Kidney glomerular epithelial cell (primary cell): ENCODE measurements at places on chromosomes 12 and 14.

DNA sequence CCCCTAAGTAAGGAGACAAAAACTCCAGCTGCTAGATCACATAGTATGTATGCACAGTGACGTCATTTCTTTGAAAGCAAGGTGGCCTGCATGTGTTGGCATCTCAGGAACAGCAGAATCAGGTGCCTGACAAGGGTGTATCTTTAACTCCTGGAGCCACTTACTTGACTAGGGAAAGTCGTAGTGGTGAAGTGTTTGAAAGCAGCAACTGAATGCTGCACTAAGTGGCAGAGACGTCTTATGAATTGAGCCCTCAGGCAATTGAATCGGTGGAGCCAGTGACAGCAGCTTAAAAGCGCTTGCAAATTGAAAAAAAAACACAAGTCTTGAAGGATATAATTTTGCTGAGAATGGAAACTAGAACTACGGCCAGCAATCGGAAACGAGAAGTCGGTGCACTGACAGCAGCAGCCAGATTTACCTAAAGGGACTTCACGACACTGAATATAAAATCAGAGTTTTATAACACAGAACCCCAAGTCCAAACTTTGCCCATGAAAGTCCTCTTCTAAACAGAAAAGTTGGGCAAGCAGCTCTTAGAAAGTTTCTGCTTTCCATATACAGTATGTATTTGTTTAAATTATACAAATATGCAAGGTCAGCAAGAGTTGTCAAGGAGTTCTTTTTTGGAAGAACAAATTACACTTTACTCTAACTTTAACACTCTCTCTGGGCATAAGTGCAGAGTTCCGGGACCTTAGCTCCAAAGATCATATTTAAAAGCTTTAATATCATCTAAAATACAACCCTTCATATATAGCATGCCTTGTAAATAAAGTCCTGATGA is 1.1 kb downstream of the IGF1 start:
- no peak for DNase-seq

DNA sequence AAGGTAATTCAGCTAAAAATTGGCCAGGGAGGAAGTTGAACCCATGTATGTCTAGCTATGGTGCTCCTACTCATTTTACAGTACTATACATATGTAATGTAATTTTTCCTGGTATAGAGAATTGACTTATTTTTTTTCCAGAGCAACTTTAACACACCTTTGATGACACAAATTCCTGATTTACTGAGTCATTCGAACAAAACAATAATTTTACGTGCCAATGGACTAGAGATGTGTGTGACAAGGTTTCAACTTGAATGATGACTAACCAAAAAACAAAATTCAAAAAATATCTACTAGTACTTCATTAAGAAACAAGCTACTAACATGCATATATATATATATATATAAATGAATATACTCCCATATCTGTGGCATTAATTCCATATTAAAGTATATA is 180.5 kb downstream of the KITLG start:
- DNase-seq = no peak

DNA sequence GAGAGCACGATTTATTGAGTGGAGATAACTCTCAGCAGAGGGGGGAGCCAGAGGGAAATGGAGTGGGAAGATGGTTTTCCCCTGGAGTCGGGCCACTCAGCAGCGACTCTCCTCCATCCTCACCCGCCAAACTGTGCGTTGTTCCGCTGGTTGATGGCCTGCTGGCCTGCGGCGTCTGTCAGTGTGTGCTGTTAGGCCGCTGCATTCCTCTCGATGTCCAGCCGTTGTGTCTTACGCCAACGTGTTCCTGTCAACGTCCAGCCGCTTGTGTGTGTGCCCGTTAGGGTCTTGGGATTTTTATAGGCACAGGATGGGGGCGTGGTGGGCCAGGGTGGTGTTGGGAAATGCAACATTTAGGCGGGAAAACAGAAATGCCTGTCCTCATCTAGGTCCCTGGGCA is 69.2 kb downstream of the PTPRQ start:
- DNase-seq = no peak

GRCh38 chr12:131635491-131636122 is 75.3 kb upstream of the SFSWAP start:
- no peak for DNase-seq

DNA sequence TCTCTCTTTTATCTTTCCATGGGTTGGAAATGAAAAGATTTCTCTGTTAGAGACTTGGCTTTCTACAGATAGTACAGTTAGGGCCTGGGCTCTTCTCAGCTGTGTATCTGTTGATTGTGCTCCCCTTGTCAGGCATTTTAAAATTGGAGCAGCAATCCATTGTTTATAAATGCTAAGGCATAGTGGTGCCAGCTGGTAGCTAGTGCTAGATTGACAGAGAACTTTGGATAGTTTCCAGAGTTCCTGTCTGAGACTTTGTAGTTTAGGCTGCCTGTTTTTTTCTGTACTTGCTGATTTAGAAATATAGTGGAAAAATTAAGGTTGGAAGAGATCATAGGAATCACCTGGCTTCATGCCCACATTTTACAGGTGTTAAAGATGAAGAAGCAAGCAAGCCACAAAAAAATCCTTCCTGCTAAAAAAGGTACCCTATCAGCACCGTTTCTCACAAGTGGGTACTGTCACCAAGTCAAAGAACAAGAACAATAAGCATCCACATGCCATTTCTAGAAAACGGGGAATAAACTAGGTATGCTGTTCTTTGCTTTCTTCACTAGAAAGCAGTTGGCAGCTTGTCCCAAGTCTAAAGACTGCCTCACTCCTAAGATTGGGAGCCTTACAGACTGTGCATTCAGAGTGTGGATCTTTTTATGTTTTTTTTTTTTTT is 6.2 kb downstream of the TTLL5 start:
- no peak for DNase-seq

DNA sequence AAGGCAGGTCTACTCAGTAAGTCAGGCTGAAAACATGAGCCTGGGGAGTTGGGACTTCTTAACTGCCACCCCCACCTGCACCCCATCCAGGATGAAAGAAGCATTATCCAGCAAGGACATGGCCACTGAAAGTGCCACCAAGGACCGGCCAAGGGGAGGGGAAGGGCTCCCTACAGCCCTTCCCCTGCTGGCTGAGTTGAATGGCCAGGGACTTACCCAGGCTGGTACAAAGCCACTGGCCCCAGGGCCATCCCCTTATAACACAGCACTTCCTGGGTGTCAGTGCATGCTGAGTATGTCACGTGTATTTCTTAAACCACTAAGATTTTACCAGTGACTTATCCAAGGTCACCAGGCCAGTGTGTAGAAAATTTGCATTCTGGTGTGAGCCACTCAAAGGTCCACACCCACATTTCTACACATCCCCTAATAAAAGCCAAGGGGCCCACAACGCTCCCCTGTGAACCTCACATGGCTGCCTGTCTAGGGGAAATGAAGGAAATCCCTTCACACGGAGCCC is 29.3 kb upstream of the ZFP36L1 start:
- DNase-seq = no peak

- peak; percentile 16 for DNase-seq
These were observed 61.3 kb upstream of the RESF1 start for GRCh38 chr12:31897781-31898503.

DNA sequence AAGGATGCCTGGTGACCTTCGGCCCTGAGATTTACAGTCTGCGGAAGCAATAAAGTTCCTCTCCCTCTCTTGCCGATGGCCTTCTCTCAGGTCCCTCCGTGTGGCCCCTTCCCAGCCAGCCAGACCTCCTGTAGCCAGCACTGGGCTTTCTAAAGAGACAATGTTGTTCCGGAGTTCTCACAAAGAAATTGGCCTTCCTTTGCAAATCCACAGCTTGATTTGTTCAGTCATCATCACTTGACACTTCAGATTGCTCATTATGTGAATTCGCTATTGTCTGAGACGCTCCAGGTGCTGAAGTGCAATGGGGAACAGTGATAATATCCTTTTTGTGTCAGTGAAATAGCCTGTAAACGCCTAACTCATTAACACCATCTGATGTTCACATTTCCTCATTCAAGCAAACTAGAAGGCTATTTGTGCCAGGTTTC is 43.7 kb upstream of the GPHB5 start:
- no peak for DNase-seq

DNA sequence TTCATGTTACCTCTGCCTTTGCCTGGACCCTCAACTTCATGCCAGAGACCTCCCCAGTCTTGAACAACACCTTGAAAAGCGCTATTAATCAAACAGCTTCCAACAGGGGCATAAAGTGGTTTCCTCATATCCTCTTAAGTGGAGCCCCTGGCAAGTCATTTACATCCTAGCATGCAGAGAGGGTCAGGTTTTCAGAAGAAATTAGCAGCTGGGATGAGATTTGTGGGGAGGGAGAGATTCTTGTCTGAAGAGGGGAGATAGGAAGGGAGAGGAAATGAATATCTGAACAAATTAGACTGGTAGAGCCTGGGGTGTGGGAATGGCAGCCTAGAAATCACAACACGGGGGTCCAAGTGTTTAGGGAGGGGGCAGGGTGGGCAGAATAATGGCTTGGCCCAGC is 45.6 kb downstream of the CALM1 start:
- DNase-seq = no peak

DNA sequence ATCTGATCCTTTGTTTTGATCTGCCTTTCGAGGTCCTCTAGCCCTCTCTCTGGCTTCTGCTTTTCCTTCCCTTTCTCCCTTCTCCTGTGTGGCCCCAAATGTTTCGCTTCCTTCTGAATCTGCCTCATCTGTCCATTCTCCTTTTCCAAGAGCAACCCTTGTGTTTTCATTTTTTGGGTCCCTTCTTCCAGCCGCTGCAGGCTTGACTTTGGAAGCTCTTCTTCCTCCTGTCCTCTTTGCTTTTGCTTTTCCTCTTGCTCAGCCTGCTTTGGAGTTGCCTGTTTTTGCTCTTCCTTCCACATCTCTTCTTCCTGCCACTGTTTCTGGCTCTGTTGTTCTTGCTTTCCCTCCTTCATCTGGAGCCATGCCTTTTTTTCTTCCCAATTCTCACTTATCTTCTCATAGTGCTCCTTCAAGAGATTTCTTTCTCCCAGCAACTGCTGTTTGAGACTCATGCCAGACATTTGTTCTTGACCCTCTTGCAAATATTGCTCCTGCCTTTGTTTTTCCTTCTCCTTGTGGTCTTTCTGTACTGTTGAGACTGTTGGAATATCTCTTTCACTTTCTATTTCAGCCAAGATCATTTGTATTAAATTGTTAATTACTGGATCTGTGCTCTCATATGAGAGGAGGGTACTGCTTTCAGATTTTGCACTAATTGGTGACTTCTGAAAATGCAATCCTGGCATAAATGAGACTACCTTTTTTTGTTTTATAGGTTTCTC is 42.4 kb downstream of the FAM186A start:
- DNase-seq = no peak

- DNase-seq = no peak
These were observed 88.9 kb downstream of the NTF3 start for GRCh38 chr12:5520831-5521230.

DNA sequence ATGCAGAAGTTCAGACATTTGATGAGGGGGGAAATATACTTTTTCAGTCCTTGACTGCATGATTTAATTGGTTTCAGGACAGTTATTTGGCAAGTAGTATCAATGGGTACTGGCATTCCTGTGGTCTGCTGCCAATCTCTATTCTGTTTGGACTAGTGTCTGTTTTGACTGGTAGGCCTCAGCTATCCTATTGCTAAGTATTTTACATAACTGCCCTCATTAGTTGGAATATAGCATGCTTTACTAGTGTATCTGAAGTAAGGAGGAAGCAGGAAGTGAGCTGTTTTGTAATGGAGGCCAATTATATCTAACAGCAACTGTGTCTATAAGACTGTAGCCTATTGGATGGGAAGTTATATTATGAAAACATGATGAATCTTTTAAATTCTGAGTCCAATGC is 104.3 kb downstream of the FLRT2 start:
- DNase-seq = no peak

- no peak for DNase-seq
These were observed 10.1 kb upstream of the BTG1 start for GRCh38 chr12:92155733-92156132.

GRCh38 chr14:101467181-101467926 is 93.9 kb upstream of the DIO3 start:
- DNase-seq = no peak

- no peak for DNase-seq
These were observed 79.4 kb downstream of the C12orf75 start for GRCh38 chr12:105409801-105410471.

- DNase-seq = no peak
These were observed 19.6 kb upstream of the MMP19 start for GRCh38 chr12:55862286-55862685.

DNA sequence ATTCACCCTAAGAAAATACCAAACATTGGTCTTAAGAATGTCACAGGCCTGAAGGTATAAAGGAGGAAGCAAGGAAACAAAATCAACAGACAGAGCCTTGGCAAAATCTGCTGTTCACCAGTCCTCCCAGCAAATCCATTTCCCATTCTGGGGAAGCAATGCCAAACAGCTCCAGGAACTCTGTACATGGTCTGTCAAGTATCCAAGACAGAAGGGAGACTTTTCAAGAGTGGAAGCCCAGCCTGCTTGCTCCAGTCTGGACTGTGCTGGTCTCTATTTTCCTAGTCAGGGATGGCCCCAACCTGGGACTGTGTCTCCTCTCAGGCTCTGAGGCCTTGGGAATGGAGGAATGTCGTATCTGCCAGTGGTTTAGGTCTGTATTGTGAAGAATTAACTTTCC is 251.5 kb downstream of the DAD1 start:
- no peak for DNase-seq

- peak; percentile 45 for DNase-seq
These were observed 1.7 kb downstream of the ARHGAP5 start for GRCh38 chr14:32078858-32079216.

DNA sequence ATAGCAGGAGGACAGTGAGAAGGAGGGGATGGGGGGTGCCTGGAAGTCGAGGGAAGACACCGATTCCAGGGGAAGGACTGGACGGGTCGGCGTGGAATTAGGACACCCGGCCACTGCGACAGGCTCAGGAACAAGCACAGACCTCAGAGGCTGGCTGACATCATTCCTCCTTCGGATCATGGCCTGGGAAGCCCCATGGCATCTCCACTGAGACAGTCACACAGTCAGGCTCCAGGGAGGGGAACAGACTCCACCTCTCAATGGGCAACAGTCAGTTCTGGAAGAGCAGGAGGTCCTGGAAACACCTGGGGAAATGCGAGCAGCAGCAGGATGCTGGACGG is 67.9 kb upstream of the FBRSL1 start:
- DNase-seq = no peak

- DNase-seq = no peak
These were observed 203.2 kb downstream of the ZFP36L1 start for GRCh38 chr14:68589447-68590200.

- DNase-seq = no peak
These were observed 163.0 kb upstream of the TMCC3 start for GRCh38 chr12:94813314-94813713.

GRCh38 chr12:29164477-29165393 is 15.7 kb downstream of the FAR2 start:
- peak; percentile 31 for DNase-seq
